SJSA1 (cell line): ENCODE measurements at places on chromosomes 12 and 14. TPM values are rescaled to one million over a fixed set of nuclear protein-coding genes. Genes with fewer than 3 reads are reported as not detected.

Gene PIWIL1
- not detected in 2 replicates for total RNA-seq

- no peaks in the 10 kb centered on the region for H3K36me3 ChIP-seq
- DNase-seq, result no peak
- H3K4me1 ChIP-seq, result peaks cover 45% of the 10 kb centered on the region
- no peak overlapping the region for H3K27ac ChIP-seq
- no peaks in the 10 kb centered on the region for H3K27me3 ChIP-seq
- H3K4me3 ChIP-seq, result no peak overlapping the region
These were observed 126.1 kb upstream of the FUT8 start for GRCh38 chr14:65286443-65286842.

GRCh38 chr14:38366374-38366773, 110.5 kb upstream of the CLEC14A start:
- no peaks in the 10 kb centered on the region for H3K36me3 ChIP-seq
- H3K27ac ChIP-seq, result no peak overlapping the region
- H3K4me3 ChIP-seq, result no peak overlapping the region
- H3K27me3 ChIP-seq, result no peaks in the 10 kb centered on the region
- H3K4me1 ChIP-seq, result no peaks in the 10 kb centered on the region
- DNase-seq, result no peak

DNA sequence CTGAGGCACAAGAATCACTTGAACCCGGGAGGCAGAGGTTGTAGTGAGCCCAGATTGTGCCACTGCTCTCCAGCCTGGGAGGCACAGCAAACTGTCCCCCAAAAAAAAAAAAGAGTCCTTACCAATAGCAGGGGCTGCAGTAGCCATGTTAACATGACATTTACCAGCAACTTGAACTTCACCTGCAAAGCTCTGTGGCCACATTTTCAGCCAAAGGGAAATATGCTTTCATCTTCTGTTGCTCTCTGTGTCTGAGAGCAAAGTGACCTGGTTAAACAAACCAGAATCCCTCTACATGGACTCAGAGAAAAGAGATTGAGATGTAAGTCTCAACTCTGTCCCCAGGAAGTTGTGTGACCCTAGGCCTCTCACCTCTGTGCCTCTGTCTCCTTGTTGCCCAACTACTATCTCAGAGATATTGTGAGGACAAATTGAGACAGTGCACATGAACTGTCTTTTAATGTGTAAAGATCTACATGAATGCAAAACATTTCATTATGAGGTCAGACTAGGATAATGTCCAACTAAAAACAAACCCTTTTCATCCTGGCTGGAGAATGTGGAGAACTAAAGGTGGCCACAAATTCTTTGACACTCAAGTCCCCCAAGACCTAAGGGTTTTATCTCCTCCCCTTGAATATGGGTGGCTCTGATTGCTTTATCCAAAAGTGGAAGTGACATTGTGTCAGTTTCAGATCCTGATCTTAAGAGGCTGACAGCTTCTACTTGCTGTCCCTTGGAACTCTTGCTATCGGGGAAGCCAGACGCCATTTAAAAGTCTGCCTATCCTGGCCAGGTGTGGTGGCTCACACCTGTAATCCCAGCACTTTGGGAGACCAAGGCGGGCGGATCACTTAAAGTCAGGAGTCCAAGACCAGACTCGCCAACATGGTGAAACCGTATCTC, 24.7 kb upstream of the P2RX4 start:
- no peaks in the 10 kb centered on the region for H3K36me3 ChIP-seq
- DNase-seq, result no peak
- no peak overlapping the region for H3K4me3 ChIP-seq
- peaks cover 15% of the 10 kb centered on the region for H3K4me1 ChIP-seq

DNA sequence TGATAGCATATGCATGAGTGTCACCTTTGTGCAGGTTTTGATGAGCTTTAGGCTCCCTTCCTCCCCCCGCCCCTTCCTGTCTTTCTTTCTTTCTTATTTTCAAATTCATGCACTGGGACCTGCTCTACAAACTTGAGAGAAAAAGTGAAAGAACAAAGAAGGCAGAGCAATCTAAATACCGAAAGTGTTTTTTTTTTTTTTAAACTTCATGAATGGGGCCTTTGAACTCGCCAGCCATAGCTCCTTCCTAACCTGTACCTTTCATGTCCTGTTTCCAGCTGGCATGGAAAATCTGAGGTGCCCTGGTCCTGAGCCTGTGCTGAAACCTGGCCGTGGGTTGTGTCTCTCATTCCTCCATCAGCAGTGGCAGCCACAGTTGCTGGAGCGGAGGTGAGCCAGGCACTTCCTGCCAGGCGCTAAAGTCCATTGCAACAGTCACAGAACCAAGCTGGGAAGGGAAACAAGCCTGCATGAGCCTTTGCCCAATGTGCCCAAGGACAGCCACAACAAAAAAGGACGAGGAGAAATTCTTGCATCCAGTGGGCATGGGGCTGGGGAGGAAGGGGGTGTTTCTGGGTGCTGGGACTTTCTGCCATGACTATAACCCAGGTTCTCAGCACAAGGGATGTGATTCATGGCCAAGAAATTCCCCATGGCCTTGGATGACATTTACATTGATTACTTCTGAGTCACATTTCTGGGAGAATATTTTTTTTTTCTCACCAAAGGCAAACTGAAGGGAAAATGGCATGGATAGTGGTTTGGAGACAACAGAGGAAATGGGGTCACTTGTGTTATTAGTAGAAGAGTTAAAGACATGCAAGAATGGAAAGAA, 102.7 kb downstream of the TMEM30B start:
- peak overlapping the region; percentile 99 for H3K27ac ChIP-seq
- H3K36me3 ChIP-seq, result no peaks in the 10 kb centered on the region
- DNase-seq, result peak; percentile 97
- H3K4me3 ChIP-seq, result peak overlapping the region; percentile 3; the same call in 1 of the 2 replicates
- H3K4me1 ChIP-seq, result peaks cover 49% of the 10 kb centered on the region

DNA sequence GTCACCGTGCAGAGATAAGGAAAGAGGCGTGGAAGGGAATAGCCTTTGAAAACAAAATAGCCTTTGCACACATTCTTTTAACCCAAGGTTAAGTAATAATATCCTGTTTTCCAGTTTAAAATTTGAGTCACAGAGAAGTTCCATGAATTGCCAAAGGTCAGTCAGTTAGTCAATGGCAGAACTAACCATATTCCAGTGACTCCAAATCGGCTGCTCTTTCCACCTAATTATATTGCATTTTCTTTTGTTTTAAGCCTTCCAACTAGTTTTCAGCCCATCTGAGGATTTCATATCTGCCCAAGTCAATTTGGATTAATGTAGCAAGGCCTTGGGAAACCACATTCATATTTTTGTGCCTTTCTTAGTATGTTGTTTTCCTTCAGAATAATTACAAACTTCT, 373.0 kb downstream of the CCDC91 start:
- H3K4me3 ChIP-seq, result no peak overlapping the region
- DNase-seq, result no peak
- peaks cover 6% of the 10 kb centered on the region for H3K4me1 ChIP-seq
